GF-D8 (cell line): ENCODE measurements at places on chromosomes 6 and 20.
A peak's percentile ranks its signal among the peaks of the same experiment; 100 is the strongest.

DNA sequence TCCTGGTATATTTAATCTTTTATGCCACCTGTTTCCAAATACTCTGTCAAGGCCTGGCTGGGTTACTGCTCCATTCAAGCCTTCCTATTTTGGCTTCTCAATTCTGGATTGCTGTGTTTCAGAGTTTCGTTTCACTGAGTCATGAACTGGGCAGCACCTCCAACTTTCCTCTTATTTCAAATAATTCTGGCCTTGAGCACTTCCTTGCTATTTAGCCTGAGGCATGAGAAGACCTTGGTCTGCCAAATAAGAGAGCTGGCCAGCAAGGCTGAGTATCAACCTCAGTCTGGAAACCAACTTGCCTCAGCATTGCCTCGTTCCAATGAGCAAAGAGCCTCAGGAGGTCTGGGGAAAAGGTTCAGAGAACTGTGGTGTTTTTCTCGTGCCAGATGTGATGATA lies 66.6 kb downstream of the TNFAIP3 start:
- DNase-seq = no peak

GRCh38 chr6:129253727-129254126 lies 370.8 kb downstream of the LAMA2 start:
- DNase-seq = no peak

GRCh38 chr6:25754535-25754934 lies at the start of gene SLC17A4:
Gene SLC17A4 (plus strand): TSS chr6:25754742. CDS start chr6:25761963, 7,221 bp downstream.
- no peak for DNase-seq

DNA sequence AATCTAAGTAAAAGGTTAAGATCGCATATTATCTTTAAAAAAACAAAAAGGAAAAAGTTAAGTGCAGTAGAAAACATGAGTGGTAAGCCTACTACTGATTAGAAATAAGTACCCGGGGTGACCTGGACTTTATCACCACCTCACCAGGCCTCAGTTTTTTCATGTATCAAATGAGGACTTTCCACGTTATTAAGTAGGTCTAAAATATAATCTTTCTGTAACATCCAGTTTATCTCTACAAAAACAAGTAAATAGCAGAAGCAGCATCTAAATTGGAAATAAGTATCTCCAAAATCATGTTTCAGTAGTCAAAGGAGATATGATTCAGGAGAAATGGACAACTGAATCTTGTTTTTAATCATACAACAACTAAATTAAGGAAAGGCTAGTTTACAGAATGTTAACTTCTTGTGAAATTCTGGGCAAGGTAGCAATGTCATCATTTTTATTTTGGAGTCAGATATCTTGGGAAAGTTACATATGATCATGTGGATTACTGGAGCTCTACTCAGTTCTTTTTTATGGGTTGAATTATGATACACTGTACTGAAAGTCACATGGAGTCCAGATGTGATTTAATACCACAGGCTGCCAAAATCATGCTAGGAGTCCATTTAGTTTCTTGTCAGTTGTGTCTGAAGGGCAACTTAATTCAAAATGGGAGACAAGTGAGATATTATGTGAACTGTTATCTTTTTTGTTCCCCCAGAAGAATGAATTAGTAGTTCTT lies 114.7 kb upstream of the PRL start:
- DNase-seq = no peak

GRCh38 chr6:148878683-148879082 lies 131.9 kb downstream of the UST start:
- DNase-seq = no peak

DNA sequence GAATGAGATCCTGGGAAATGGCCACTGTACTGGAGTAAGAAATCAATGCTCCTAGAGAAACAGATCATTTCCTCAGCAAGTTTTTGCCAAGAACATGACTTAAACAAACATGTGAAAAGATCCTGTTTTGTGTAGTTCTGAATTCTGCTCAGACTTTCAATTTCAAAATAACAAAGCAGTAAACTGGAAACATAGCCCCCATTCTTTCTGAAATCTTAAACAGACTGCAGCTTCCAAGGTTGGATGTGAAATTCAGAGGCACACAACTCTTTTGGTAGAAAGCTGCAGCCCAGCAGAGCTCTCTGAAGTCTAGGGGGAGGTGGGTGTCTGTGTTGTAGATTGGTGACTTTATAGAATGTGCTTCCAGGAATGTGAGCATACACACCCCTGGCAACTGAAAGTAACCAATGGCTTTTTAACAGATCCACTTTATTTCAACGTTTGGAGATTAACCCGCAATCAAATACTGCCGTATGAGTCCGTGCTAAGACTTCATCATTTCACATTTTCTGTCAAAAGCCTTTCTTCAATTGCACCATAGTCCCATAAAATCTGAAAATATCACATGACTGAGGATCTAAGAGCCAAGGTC lies 86.4 kb downstream of the ATXN1 start:
- no peak for DNase-seq

GRCh38 chr6:105375797-105376196 lies 27.1 kb downstream of the PREP start:
- DNase-seq = no peak

- no peak for DNase-seq
Observed at GRCh38 chr6:20328266-20328923, 73.3 kb upstream of the E2F3 start.

DNA sequence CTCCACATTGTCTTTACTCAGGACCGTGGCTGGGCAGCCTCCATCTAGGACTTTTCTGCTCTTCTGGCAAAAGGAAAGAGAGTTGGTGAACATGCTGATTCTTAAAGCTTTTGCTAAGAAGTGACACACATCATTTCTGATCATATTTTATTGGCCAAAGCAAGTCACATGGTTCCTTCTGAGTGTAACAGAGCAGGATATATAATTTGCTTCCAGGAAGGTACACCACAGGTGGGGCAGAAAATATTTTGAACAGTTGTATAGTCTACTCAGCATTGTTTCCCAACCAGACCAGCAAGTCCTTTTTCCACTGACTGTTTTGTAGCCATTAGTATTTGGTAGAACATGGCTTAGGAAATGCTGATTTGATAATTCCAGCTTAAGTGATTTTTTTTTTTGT lies 73.5 kb downstream of the AKAP7 start:
- no peak for DNase-seq

DNA sequence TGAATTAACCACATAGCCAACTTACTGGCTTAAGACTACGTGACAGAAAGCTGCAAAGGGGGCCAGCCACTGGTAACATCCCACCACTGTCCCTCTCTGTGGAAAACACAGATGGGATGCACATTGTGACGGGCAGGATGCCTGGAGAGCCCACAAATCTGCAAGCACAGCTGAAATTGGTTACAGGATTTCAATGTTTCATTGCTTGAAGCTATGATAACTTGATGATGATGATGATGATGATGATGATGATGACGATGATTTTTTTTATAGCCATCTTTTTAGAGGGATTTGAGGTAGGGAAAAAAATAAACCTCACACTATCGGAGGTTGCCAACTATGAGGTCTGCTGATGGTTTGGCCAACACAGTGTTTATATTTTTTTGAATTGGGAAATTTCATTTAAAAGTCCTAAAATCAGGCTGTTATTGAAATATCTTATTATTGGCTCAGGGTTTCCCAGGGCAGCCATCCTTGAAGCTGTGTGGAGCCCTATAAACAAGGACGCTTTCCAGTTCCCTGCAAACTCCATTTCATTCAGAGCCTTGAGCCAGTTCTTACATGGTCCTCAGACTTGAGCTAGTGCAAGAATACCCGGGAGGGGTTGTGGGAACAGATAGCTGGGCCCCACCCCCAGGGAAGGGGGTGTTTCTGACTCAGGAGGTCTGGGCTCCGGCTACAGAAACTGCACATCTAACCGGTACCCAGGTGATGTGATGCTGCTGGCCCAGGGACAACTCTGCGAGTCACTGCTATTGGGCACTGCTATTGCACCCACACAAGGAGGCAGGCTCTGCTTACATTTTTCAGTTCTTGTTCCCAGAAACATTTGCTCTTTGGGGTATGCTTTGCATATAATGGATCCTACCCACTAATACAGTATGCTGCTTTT lies 27.1 kb downstream of the BCAS1 start:
- no peak for DNase-seq

- no peak for DNase-seq
Observed at GRCh38 chr6:144581812-144582537, 296.8 kb downstream of the UTRN start.

DNA sequence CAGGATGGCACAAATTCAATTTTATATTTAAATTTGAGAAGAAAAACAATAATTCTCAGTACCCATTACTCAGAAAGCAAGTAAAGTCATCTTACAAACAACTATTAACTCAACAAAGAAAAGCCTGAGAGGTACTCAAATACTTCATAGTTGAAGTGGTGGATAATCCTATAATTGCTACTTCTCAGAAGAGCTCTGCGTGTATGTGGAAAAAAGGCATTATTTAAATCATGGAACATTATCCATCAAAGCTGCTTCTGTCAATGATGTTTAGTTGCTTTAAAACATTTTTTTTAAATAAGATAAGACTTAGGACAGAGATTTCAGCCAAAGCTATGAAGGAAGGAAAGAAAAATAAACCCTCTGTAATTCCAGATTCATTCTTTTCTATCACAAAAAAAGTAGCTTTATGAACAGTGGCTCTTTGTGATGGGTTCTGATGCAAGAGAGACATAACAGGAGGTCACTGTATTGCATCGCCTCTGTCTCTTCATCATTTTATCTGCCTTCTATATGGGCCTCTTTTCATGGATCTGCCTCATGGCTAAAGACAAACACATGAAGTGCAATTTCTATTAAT lies 367.9 kb upstream of the SLC35B3 start:
- DNase-seq = no peak

- no peak for DNase-seq
Observed at GRCh38 chr6:26158076-26158580, 70.9 kb downstream of the HFE start.

GRCh38 chr6:134178161-134179044 lies 126.0 kb upstream of the SLC2A12 start:
- peak; percentile 1 for DNase-seq

GRCh38 chr6:16224409-16224808 lies 14.0 kb upstream of the GMPR start:
- peak; percentile 84 for DNase-seq

DNA sequence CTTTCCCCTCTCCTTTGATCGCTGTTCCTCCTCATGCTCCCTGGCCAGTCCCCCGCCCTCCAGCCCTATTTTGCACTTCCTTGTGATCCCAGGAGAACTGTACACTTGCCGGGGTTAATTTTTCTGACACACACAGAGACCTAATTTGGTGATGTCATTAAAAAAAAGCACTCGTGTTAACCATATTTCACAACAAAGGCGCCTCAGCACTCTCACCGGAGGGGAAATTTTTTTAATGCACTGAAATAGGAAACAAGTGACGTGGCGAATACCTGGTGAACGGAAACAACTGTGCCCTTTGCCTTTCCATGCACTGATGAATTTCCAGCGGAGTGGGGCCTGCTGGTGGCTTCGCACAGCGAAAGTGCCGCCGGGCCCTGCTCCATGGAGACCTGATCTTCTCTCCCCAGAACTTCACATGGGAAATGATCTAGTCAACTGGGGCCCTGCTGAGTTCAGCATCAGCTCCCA lies 53.9 kb upstream of the TAGAP start:
- DNase-seq = no peak

DNA sequence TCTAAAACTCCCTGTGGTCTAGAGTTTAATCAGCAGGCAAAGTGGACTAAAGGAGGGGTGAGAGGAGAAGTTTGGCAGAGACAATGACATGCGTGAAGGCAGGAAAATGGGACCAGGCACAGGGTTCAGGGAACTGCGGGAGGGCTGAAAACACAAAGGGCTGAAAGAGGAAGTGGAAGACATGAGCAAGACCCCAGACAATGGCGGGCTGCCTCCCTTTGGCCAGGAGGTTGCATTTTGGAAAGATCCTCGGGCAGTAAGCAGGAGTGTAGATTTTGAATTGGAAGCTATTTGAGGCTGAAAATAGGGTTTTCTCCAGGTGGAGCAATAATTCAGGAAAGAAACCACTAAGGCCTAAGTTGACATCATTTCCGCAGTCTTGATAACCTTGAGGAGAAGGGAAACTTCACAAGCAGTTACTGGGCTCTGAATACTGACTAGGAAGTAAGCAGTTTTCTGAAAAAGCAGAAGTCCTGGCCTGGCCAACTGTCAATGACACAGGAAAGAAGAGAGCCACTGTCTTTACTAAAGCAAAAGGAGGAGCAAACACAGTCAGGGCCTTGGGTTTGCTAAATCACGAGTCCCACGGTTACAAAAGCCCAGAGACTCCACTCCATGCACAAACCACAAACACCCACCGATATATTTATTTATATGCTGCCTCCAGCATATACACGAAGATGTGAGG lies 3.4 kb downstream of the LY86 start:
- DNase-seq = peak; percentile 96

DNA sequence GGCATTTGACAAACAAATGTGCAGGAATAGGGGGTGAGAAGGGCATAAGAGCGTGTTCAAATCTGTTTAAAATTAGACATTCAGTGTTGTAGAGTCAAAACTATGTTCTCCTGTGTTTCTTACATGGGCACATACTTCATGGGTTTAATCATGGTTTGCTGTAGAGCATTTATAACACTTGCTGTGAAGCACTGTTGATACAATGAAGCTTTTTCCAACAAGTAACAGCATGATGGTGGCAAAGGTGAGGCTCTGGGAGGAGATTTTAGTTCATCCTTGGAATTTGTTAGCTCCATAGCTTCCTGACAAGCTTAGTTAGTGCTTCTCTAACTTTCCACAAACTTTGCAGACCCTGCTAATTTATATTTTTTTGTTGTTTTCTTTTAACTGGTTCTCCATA lies 900.7 kb downstream of the TFAP2A start:
- no peak for DNase-seq

DNA sequence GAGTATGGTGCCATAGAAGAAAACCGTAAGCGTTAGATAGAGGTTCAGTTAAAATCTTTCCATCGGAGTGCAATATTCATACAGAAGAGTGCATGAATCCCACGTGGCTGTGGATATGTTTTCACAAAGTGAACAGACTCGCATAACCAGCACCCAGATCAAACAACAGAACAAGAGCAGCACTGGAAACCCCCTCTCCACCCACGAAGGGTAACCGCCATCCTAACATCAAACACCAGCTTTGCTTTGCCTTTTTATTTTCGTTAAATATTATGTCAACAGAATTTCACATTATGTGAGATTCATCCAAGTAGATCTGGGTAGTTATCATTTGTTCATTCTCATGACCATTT lies 4.7 kb downstream of the GTSF1L start:
- no peak for DNase-seq

DNA sequence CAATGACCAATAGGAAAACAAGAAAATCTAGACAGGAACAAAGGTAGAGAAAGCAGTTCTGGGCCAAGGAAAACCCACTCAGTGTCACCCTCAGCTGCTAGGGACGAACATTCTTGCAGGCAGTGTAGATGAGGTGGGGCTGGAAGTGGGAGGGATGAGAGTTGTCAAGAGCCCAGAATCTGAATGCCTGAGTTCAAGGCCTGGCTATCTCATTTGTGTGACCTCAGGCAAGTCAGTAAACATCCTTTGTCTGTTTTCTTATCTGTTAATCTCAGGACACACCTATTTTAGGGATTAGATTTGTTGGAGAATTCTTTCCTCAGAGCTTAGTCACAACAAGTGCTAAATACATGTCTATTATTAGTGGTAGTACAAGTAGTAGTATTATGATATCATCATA lies 50.9 kb upstream of the KIF16B start:
- DNase-seq = no peak

DNA sequence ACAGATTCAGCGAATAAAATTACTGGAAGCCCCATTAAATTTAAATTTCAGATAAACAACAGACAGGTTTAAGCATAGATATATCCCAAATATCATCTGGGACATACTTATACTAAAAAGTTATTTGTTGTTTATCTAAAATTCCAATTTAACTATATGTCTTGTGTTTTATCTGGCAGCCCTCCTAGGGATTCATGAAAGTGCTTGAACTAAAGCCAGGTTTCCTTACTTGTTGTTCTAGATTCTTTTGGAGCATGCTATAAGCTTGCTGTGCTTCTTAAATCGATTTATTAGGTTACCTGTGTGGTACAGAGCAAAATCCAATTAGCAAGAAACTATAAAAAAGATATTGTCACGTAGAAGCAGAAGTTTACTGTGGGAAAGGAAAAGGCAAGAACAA lies 202.5 kb upstream of the GMDS start:
- DNase-seq = no peak
